ENCODE measurements at places on chromosomes 7 and 10.

DNA sequence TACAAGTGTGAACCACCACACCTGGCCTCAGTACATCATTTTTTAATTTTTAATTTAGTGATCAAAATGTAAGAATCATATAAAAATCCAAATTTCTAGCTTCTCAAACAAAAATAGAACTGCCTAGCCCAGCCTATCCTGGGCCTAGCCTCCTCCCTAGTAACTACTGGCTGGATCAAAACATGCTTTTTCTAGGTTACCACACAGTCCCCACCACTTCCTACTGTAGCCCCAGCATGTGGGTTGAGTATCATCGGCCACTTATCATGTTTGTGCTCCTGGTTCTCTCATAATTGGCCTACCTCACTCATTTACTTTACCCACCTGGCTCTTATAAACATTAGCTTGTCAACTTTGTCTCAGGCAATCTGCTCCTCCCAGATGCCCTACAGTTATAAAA lies 52.9 kb downstream of the DNAJC12 start:
- no peak for DNase-seq

DNA sequence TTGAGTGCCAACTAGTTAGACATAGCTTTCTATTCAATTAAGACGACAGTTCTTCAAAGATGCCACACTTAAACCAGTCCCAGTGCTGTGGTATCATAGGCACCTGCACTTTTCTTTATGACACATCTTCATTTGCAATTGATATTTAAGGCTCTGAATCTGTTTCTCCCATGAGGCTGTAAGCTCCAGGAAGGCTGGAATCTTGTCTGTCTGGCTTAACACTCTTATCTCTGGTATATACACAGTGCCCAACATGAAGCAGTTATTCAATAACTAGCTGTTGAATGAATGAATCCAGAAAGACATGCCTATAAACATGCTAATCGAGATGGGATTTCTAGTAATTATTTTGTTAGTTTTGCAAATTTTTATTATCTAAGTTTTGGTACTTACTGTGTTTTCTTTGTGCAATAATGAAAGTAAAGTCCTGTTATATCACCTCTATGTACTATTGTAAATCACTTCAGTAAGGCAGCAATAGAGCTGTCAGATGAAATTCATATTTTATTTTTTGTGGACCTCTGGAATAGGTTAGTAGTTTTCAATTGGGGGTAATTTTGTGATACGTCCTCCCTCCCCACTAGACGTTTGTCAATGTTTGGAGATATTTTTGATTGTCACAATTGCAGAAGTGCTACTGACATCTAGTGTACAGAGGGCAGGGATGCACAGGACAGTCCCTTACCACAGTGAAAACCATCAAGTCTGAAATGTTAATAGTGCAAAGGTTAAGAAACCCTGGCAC lies 51.3 kb upstream of the STEAP4 start:
- no peak for DNase-seq

DNA sequence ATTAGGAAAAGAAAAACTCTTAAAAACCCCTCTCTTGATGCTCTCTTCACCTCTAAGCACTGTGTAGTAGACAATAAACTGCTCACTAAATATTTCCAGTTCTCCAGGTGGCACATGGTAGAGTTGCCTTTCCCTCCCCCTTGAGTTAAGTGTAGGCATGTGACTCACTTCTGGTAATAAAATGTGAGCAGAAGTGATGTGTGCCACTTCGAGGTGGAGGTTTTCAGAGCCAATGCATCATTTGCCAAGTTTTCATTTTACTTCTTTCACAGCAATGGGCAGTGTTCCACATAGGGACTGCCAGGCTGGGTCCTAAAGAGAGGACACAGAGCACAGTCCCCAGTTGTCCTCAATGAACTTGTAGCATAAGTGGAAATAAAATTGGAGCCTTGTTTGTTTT lies 131.6 kb upstream of the NPY start:
- DNase-seq: no peak

- no peak for DNase-seq
These were observed 40.2 kb upstream of the ATXN7L1 start for GRCh38 chr7:105916603-105917002.

DNA sequence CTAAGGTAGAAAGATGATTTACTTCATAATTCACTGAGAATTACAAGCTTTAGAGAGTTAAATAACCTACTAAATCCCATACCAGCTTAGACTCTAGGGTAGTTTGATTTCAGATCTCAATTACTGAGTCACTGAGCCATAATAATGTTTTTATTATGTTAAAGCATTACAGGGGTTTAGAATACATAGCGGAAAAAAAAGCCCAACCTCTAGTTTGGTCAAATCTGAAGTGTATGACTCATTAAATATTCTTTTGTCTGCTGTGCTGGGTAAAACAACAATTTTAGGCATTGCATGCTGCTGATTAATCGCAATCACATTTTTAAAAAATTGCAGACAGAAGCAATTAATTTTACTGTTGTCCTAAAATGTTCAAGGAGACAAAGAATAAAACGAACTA lies 48.5 kb downstream of the MALRD1 start:
- DNase-seq: no peak

DNA sequence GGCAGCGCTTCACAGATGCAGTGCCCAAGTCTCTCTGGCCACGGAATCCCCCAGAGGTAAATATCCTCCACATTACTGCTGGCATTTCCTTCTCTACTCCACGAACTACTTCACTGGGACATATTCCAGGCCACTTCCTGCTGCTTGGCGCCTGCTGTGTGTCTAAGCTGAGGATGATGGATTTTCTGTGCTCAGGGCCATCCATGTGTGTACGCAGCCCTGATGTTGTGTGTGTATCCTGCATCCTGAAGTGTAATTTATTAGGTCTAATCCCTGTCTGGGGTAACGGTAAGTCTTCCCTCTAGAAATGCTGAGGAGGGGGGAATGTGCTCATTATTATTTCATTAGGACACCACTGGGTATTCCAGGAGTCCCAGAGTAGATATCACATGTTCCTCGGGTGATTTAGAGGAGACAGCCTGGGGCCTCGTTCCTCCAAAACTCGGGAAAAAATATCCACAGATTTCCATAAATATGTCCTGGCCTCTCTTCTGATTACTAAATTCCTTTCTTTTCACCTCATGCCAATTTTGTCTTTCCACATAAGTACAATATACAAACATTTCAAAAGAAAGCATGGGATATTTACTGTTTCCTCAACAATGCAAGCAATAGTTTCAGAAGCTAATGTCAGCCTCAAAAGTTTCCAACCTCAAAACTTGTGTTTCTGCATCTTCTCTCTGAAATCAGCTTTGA lies 25.5 kb upstream of the HABP2 start:
- DNase-seq: no peak

DNA sequence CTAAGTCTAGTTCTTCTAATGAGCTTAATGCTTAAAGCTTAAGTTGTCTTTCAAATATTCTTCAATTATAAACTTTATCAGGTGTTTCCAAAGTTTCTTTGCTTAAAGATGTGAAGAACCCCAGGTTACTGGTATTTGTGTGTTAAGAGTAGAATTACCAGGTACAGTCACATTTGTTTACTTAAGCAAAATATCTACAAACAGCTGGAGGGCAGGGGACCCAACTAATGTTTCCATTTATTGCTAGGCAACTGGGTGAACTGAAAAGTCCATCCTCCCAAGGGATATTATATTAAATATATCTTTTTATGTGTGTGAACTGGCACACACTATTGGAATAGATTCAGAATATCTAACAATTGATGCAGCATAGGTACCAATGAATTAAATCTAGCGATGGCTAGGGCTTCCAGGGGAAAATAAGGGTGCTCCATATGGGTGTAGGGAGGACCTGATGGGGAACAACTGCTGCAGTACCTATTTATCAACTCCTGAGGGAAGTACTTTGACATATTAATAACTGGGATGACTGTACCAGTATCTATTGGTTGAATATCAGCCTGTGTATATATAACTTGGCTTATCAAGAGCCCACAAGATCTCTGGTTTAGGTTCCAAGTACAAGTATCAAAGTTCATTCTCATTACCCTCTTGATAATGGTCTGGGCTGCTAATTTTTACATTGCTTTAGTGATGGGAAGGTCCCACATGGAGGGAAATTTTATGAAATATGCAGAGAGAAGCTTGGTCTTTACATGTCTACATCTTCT lies 10.3 kb upstream of the AGR3 start:
- DNase-seq: no peak

DNA sequence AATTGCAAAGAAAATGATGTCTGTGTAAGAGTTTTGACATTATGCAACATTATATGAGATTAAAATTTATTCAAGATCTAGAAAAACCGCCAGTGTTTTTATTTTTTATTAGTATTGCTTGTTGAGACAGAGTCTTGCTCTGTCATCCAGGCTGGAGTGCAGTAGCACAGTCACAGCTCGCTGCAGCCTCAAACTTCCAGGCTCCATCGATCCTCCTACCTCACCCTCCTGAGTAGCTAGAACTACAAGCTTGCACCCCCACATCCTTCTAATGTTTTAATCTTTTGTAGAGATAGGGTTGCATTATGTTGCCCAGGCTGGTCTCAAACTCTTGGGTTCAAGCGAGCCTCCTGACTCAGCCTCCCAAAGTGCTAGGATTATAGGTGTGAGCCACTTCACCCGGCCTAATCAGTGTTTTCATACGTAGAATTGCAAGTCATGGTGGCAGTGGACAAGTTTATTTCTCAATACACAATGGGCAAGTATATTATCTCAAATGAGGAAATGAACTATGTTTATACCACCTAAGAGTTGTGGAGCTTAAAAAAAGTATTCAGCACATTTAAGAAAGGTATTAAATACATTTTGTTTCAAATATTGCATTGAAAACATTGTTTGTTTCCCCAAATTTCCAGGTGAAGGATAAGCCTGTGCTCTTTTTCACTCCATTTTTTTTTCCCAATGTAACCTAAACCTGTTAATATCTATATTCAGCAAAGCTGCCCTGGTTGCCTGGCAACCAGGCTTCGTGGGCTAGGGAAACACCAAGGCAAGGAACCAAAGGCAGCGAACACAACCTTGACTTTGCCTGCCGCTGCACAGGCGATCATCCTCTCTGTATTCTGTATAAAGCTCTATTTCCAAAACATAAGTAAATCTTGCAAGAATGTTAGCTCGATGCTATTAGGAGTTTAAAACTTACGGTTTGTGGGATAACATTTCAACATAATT lies 163.9 kb downstream of the CACNB2 start:
- DNase-seq: no peak

DNA sequence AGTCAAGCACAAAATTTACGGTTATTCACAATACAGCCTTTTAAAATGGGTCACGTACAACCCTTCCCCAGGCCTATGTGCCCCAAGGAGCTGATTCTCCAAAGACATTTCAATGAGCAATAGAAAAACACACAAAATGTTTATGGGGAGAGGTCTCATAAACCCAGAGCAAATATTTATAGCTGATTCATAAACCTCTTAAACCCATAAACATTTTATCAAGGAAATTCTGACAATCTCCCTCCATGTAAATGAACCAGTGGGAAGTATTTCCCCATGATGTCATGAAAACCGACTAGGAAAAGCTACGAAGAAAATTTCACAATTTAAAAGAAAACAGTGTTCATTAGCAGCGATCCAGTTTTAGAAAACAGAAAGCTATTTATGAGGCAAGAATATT lies 36.0 kb downstream of the SFMBT2 start:
- DNase-seq: no peak

- DNase-seq: no peak
These were observed 8.9 kb downstream of the GRID1 start for GRCh38 chr10:86357676-86358075.

DNA sequence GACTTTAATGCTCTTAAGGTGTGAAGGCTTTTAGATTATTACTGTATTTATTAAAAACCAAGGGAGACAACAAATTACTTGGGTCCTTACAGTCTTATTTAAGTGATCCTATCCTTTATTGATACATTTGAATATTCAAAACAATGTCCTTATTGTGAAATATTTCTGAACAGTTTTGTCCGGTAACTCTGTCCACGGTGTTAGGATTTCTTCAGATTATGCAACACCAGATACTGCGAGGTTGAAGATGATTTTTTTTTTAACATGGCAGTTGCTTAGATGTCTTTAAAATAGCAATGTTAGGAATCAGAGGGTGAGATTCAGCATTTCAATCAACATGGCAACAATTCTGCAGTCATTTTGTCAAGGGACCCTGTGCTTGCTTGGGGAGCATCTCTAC lies 176.5 kb downstream of the CSTF2T start:
- DNase-seq: no peak

GRCh38 chr7:32289651-32290414 lies 200.3 kb downstream of the LSM5 start:
- no peak for DNase-seq

DNA sequence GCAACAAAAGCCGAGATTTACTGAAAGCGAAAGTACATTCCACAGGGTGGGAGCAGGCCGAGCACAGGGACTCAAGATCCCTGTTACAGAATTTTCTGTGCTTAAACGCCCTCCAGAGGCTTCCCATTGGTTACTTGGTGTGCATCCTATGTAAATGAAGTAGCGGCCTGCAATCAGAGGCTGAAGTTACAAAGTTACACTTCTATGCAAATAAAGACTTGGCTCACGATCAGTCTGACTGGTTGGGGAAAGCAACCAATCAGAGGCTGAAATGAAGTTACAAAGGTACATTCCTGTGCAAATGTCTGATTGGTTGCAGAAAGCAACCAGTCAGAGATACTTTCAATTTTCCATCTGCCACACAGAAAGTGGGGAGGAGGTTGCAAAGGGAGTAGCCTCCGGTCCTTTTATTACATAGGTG lies 4.1 kb downstream of the ACBD7 start:
- DNase-seq: no peak

DNA sequence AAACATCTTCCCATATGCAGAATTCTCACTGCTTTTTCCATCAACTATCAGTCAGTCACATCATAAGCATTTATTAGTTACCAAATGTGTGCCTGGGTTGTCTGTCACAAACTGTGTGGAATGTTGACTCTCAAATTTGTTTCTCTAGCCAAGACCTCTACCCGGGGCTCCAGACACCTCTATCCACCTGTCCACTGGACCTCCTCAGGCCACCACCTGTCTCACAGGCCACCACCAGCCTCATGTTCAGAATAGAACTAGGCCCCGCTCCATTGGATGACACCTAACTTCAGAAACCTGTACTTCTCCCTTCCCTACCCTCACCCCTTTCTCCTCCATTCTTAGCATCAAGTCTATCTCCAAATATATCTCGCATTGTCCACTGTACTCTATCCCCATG lies 176.9 kb downstream of the CHN2 start:
- DNase-seq: no peak

DNA sequence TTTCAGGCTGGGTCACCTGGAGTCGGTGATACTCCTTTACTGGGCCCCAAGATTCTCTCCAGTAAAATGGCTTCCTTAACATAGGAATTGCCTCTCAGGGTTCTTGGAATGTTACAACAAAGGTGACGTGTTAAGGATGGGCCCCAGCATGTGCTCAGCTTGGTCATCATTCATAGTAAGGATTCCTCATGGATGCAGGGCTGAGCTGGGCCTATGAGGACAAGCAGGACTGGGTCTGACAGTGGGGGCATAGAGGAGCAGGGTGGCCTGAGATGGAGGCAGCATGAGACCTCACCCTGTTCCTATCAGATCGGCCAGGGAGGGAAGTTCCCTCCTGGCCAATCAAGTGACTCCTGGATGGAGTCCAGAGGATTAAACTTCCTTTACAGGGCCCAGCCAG lies 12.8 kb upstream of the MBL2 start:
- no peak for DNase-seq
